ENCODE measurements at places on chromosomes 12 and 14.

- DNase-seq: no peak
These were observed 702.7 kb downstream of the TMTC2 start for GRCh38 chr12:83389237-83389996.

- no peak for DNase-seq
These were observed 39.7 kb upstream of the BDKRB2 start for GRCh38 chr14:96164861-96165490.

- no peak for DNase-seq
These were observed 885 bp upstream of the HOXC10 start for GRCh38 chr12:53983950-53984572.

GRCh38 chr12:3580094-3580749 lies 89.2 kb downstream of the PRMT8 start:
- DNase-seq: no peak

GRCh38 chr12:122111089-122111641 lies 32.6 kb downstream of the MLXIP start:
- DNase-seq: no peak

DNA sequence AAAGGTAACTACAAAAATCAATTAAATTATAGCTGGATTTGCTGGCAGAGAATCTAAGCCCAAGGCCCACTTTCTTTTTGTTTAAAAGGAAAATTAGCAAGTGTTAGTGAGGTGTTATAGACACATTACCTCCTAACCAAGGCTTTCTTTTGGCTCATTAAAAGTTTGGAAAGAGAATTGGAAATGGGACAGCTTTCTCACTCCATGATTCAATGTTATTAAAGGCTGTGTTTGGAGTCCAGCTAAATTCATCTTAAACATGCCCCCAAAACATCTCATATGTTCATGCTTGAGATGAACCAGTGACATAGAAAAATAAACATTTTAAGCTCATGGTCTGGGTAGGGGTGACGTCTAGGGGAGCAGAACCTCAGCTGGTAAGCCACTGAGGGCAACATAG lies 13.4 kb upstream of the PGF start:
- DNase-seq: no peak

- DNase-seq: peak; percentile 56
These were observed 18.9 kb upstream of the POC1B start for GRCh38 chr12:89544681-89545184.

GRCh38 chr12:92558806-92559205 lies 144.0 kb upstream of the PLEKHG7 start:
- no peak for DNase-seq

DNA sequence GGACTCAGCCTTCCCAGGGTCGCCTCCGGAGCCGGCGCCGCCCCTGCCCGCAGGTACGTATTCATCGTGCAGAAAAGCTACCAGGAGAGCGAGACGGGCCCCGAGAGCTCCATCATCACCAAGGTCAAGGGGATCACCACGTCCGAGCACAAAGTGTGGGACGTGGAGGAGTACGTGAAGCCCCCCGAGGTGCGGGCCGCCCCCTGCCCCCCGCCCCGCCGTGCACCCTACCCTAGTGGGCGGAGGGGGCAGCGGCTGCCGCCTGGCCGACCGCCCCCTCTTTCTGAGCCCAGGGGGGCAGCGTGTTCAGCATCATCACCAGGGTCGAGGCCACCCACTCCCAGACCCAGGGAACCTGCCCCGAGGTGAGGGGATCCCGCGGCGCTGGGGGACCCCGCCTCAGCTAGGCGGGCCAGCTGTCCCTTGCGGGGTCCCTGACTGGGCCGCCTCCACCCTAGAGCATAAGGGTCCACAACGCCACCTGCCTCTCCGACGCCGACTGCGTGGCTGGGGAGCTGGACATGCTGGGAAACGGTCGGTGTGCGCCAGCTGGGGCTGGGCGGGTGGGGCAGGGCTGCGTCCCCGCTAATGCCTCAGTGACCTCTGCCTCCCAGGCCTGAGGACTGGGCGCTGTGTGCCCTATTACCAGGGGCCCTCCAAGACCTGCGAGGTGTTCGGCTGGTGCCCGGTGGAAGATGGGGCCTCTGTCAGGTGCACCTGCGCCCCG lies 973 bp downstream of the P2RX2 start:
- DNase-seq: no peak

DNA sequence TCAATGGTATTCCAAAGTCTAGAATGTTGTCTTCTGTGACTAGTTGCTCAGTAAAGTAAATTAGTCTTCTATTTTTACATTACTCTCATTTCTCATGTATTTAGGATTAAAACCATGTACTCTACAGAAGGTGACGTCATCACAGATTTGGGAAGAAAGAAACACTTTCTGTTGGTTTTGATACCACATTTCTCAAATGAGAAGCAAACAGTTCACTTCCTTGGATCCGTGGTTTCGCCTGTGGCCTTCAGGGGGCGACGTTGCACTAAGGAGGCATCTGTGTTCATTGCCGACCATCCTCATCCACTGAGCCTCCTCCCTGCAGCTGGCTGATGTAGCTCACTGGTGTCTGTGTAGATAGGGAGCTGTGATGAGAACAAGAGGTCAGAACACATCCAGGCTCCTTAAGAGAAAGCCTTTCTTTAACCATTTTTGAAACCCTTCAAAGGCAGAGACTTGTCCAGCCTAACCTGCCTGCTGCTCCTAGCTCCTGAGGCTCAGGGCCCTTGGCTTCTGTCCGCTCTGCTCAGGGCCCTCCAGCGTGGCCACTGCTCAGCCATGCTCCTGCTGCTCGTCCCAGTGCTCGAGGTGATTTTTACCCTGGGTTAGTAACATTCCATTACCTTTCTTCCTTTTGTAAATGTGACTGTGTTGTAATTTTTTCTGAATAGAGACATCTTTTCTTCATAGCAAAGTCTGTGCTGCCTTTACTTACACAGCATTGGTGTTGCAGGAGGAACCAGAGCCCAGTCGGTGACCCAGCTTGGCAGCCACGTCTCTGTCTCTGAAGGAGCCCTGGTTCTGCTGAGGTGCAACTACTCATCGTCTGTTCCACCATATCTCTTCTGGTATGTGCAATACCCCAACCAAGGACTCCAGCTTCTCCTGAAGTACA lies 220.6 kb upstream of the OR4E1 start:
- DNase-seq: no peak

GRCh38 chr14:81453166-81453766 lies 53.1 kb upstream of the STON2 start:
- DNase-seq: no peak

GRCh38 chr14:83309833-83310232 lies 1776.2 kb upstream of the SEL1L start:
- no peak for DNase-seq

DNA sequence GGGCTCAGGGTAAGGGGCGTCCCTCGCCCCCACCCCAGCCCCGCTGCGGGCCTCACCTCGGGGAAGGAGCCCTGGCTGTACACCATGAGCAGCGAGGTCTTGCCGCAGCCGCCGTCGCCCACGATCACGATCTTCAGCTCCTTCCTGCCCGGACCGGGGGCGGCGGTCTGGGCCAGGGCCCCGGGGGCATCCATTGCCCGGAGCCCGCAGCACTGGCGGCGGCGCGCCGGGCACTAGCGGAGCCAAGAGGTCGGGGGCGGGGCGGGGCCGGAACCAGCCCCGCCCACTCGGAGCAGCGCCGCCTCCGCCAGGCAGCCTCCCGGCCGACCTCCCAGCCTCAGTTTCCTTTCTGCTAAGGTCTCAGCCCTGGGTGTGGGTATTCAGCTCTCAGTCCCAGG lies at the start of gene RHOF:
TSS of gene RHOF (minus strand) at position 249 of the 398 bp plus-strand sequence. CDS start at position 194, 55 bp downstream.
- DNase-seq: peak; percentile 58

DNA sequence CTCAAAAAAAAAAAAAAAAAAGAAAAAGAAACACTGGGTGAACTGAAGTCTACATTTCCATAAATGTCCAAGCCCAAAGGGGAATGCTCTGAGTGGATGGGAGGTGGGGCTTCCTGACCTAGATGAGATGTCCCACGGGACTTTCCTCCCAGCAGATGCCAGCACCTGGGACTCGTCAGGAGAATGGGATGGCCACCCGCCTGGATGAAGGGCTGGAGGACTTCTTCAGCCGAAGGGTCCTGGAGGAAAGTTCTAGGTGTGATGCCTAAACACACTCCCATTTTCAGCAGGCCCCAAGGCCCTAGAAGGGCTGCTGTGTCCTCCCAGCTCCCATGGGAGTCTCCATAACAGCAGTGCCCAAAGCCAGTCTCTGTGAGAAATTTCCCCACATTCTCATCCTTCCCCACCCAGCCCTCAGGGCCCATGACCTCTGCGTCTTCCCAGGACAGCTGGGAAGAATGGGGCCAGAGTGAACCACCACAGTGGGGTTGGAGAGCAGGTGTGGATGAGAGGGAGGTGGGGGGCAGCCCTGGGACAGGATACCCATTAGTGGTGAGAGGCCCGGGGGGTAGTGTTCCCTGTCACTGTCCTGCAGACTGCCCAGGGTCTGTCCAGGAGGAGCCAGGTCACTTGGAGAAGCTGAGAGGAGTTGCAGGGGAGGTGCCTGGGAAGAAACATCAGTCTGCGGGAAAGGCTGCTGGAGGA lies 7.1 kb upstream of the CPNE6 start:
- DNase-seq: no peak

- no peak for DNase-seq
These were observed 1.2 kb downstream of the VSIG10 start for GRCh38 chr12:118102609-118103008.

DNA sequence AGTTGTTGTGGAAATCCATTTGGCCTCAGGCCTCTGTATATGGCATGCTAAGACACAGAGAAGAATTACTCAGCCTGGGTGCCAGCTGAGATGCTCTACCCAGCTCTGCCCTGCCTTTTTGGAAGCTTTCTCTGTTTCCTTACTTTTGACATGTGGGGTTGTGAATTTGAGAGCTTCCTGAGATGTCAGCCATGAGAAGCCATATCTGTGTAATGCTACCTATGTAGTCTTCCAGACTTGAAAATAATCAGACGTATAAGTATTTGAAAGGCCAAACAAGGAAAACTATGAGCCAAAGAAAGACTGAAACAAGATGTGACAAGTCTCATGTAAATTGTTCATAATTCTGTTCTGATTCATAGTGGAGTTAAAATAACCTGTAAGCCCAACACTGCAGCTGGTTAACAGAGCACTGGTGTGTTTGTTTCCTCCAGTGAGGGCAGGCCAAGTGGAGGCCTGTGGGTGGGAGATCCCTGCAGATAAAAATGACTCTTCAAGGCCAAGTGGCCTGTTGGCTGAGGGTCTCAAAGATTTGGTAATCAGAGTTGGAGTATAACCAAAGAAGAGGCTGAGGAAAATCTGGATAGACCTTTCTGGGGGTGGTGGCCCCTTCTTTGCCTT lies 94.0 kb downstream of the TMX1 start:
- DNase-seq: peak; percentile 22

- DNase-seq: no peak
These were observed 9.0 kb downstream of the BCL11B start for GRCh38 chr14:99262977-99263448.

- no peak for DNase-seq
These were observed 12.8 kb downstream of the SLC4A8 start for GRCh38 chr12:51437431-51437830.

- no peak for DNase-seq
These were observed 16.3 kb downstream of the SPX start for GRCh38 chr12:21542403-21542802.

GRCh38 chr12:132908145-132909029 lies 21.0 kb upstream of the CHFR start:
- peak; percentile 95 for DNase-seq

DNA sequence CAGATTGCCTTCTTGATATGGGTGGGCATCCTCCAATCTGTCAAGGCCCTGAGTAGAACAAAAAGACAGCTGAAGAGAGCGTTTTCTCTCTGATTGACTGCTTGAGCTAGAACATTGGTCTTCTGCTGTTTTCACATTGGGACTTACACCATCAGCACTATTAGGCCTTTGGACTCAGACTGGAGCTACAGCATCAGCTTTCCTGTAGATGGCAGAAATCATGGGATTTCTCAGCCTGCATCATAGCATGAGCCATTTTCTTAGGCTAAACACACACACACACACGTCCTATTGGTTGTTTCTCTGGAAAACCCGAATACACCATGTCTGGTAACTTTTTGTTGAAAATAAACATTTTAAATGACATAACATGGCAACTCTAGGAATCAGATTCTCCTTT lies 15.8 kb upstream of the PPM1A start:
- no peak for DNase-seq
